HT1080 (cell line): ENCODE measurements at places on chromosomes 16 and 17.

DNA sequence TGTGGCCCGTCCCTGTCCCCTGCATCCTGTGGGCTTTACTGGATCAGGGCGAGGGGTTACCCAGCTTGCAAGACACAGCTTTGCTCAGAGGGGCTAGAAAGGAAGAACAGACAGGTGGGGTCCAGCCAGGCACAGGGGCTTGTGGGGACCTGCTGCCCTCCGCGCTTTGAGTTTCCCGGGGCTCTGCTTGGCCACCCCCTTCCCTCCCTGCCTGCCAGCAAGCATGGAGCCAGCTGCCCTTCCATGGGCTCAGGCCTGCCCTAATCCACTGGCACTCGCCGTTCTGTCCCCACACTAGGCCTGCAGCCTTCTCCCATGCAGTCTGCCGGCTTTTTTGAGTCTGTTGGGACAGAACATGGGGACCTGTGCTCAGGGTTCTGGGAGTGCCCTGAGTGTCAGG lies 3.4 kb downstream of the SNN start:
- no peak for DNase-seq

- no peak for DNase-seq
Observed at GRCh38 chr17:37083456-37083855, 134.7 kb downstream of the AATF start.

GRCh38 chr17:57766318-57766943 lies 21.3 kb upstream of the CCDC182 start:
- DNase-seq, result peak; percentile 66

DNA sequence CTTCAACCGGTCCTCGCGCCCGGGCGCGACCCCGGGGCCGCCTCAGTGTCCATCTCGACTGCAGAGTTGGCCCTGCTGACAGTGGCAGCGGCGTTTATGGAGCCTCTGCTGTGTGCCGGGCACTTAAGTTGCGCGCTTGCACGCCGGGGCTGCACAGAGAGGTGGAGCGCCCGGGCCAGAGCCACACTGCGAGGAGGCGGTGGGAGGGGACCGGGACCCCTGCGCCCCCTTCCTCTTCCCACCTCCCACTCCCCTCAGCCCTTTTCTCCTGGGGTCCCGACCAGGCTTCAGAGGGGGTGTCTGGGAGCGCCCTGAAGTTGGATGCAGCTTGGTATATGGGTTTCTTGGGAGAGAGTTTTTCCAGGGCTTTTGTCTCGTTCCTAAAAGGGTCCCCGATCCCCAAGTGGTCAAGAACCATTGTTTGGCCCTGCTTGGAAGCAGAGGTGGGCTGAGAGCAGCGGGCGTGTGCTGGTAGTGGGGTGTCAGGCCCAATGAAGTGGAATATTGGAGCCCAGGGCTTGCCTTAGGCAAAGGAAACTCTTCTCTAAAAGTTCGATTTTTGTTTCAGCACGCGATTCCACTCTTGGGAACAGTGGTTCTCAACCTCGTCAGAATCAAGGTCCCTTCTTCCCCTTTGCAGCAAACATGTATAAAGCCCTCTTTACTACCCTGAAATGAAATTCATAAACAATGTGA lies 605 bp downstream of the MRTFB start:
- DNase-seq, result no peak

GRCh38 chr16:79638386-79638785 lies 37.8 kb upstream of the MAF start:
- no peak for DNase-seq

GRCh38 chr16:50266337-50267091 lies at the start of gene ADCY7:
ADCY7 (plus strand) TSS chr16:50266551; CDS start chr16:50288180, 21,629 bp downstream.
- DNase-seq, result peak; percentile 91
